ENCODE measurements at places on chromosomes 2 and 18.

DNA sequence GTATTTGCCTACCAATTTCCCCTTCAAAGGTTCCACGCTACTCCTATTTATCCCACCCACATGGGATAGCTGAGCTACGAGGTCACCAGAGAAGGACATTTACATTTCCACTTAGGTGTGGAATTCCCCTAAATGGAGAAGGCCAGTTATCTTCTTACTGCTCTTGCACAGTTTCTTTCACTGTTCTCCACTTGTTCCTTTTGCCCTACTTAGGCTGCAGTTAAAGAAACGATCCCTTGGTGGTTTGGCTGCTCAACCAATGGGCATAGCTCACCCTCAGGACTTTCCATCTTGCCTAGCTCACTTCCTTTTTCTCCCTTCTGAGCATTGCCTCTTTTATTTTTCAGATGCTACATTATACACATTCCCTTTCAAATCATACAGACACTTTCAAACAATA, 11.2 kb upstream of the NABP1 start:
- no peaks in the 10 kb centered on the region for H3K27me3 ChIP-seq
- no peak for DNase-seq
- H3K36me3 ChIP-seq = no peaks in the 10 kb centered on the region
- peaks cover 18% of the 10 kb centered on the region for H3K4me1 ChIP-seq
- no peak overlapping the region for H3K4me3 ChIP-seq
- no peak overlapping the region for H3K27ac ChIP-seq

GRCh38 chr2:134630504-134631159, 88.2 kb downstream of the TMEM163 start:
- no peak for DNase-seq
- H3K27me3 ChIP-seq = no peaks in the 10 kb centered on the region
- H3K27ac ChIP-seq = no peak overlapping the region
- H3K4me3 ChIP-seq = no peak overlapping the region
- H3K4me1 ChIP-seq = no peaks in the 10 kb centered on the region

GRCh38 chr2:96537734-96538486, 1.4 kb downstream of the ARID5A start:
- peak overlapping the region; percentile 99 for H3K27ac ChIP-seq
- no peaks in the 10 kb centered on the region for H3K27me3 ChIP-seq
- H3K4me3 ChIP-seq = peak overlapping the region; percentile 96
- DNase-seq = peak; percentile 51

DNA sequence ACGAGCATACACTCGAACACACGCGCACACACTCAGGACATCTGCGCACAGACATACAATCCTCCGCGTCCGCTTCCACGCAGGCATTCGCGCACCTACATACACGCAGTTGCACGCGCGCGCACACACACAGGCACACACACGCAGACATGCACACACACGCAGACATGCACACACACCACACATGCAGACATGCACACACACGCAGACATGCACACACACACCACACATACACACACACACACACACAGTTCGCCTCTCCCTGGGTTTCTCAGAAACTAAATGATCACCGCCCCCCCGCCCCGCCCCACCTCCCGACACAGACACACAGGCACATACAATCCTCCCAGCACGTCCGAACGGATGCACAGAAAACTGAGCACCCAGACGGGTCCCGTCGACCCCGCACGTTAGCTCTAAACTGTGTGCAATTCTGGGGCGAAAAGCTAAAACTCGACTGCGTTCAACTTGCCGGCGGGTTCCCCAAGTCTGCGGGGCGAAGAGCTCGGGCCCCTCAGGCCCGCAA, 1.0 kb downstream of the EPHA4 start:
- H3K4me1 ChIP-seq = peaks cover 25% of the 10 kb centered on the region
- peaks cover 46% of the 10 kb centered on the region for H3K27me3 ChIP-seq
- H3K4me3 ChIP-seq = peak overlapping the region; percentile 83
- DNase-seq = peak; percentile 26

DNA sequence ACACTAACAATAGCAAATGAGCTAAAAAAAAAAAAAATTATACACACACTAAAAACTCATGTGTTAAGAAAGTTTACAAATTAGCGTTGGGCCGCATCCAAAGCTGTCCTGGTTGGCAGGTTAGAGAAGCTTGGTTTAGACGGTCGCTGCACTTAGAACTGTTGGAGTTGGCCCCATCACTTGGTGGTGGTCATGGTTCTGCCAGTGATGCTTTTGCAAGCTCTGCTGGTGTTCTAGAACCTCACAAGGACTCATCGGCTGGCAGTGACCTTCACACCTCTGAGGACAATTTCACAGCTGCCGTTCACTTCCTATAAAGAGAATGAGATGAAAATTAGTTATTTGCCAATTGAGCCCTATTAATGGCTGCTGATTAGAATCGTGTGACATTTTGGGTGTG, 229.0 kb downstream of the AGAP1 start:
- peaks cover 3% of the 10 kb centered on the region for H3K27me3 ChIP-seq
- no peak for DNase-seq
- H3K27ac ChIP-seq = no peak overlapping the region
- H3K4me3 ChIP-seq = no peak overlapping the region

DNA sequence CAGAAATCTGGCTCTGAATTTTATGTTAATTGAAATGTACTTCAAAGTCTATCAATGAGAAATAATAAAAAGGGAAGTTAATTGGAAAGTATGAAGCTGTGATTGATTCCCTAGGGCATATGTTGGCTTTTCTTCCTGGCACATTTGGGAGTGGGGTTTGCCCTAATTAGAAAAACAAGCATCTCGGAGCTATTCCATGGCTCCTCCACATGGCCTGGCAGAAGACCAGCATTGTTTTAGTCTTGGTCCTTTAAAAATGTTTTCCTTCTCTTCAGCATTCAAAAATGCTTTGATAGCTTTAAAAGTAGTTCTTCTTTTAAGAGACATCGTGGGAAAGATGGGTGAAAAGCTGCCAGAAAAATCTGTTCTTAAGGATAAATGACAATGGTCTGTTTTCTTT, 445.5 kb upstream of the PKDCC start:
- no peaks in the 10 kb centered on the region for H3K4me1 ChIP-seq
- H3K27ac ChIP-seq = no peak overlapping the region
- no peaks in the 10 kb centered on the region for H3K36me3 ChIP-seq

DNA sequence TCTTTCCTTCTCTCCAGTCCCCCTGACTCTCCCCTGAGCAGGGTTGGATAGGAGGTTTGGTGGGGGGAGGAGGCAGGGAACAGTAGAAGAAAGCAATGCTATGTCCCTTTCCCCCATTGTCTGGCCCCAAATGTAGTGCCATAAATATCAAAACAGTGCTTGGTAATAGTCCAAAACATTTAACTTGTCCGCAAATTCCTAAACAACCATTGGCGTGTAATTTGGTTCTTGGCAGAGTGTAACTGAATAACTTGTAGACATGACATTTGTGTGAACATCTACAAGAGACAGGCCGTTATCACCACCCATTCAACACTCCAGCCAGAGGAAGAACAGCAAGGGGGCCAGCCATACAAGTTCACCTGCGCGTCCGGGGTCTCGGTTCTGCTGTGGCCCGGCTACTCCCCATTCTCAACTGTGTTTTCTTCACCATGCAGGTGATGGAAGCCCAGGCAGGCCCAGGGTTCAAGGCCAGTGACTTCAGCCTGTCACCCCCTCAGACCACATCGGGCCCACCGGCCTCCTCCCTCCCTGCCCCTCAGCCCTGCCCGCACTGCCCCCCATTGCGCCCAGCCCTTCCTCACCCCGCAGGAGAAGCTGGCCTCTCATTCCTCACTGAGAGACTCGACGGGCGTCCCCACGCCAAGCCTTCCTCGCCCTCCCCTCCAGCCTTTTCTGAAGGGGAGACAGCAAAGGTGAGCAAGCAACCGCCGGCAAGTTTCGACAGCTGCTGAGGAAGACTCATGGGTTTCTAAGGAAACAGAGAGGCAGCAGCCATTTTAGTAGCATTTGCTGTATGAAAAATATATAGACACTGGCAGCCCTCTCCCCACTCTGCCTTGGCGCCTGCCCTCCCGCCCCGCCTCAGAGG, 699 bp upstream of the RAPGEF4 start:
- no peaks in the 10 kb centered on the region for H3K36me3 ChIP-seq
- peaks cover 53% of the 10 kb centered on the region for H3K27me3 ChIP-seq
- peak overlapping the region; percentile 39 for H3K4me3 ChIP-seq
- H3K4me1 ChIP-seq = peaks cover 4% of the 10 kb centered on the region
- DNase-seq = peak; percentile 53
- no peak overlapping the region for H3K27ac ChIP-seq

Data from activated naive CD4-positive, alpha-beta T cell treated with anti-CD3 and anti-CD28 coated beads for 36 hours (primary cell).